ENCODE measurements at places on chromosomes 6 and 20.
A peak's percentile ranks its signal among the peaks of the same experiment; 100 is the strongest.

- no peak for DNase-seq
Measured at GRCh38 chr6:159012201-159012600, 12.2 kb upstream of the RSPH3 start.

- no peak for DNase-seq
Measured at GRCh38 chr6:28817808-28818145, 106.0 kb downstream of the TRIM27 start.

DNA sequence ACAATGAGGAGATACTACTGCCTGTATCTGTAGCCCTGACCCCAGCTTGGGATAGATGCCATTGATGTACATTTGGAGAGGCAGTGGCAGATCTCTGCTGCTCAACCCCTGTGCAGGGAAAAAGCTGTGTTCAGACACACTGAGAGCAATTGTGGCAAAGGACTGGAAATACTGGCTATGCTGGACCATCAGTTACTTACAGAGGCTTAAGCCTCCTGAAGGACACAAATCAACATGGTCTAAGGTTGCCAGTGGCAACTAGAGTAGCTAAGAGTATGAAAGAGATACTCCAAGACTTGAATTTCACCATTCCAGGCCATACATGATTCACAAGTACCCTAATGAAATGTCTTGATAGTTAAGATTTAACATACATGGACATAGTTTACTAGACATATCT, 32.4 kb upstream of the ENPP4 start:
- no peak for DNase-seq

DNA sequence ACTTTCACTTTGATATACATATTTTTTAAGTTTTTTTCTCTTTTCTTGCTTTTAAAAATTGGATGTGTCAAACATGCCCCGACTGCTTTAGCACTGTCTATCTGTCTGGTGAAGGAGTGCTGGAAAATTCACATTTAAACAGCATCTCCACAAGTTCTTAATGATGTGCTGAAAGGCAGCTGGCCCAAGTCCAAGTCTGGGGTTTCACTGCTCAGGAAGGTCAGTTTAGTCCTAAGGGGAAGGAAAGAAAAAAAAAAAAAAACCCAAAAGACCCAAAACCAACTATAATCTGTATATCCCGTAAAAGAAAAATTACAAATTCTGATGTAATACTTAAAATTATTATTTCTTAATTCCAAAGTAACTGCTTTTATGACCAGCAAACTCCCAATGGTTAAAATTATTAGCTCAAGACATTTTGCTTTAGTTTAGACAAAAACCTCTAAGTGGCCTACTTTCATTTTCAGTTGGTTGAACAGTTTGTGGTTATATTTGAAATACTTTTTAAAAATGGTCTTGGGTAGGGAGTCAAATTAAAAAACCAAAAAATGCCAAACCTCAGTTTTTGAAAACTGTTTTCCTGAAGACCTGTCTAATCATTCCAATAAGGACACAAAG, 79.5 kb upstream of the PREP start:
- no peak for DNase-seq

- DNase-seq: no peak
Measured at GRCh38 chr6:43886717-43887339, 116.8 kb downstream of the VEGFA start.

- no peak for DNase-seq
Measured at GRCh38 chr6:170143401-170144150, 147.3 kb downstream of the DLL1 start.

DNA sequence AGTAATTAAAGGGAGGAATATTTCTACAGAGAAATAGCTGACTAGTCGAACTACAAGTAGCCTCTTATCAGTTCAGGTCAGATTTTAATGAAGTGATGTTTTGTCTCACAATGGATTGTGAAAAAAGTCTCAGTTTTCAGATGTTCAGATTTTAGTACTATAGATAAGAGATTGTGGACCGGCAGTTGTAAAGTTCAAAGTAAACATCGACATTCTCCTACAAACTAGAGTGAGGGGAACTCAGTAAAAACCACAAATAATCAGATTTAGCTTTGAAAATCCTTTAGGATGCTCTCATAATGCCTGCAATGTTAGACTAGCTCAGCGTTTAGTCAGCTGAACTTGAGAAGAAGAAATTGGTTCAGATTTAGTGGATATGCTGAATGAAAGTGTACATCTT, 39.9 kb downstream of the RCAN2 start:
- no peak for DNase-seq

GRCh38 chr6:147141711-147142308, 62.4 kb upstream of the STXBP5 start:
- no peak for DNase-seq

- DNase-seq: peak; percentile 45
Measured at GRCh38 chr6:12957321-12958051, 240.9 kb downstream of the PHACTR1 start.

GRCh38 chr6:52543262-52543661, 33.6 kb downstream of the TRAM2 start:
- DNase-seq: no peak

GRCh38 chr6:149445095-149445466, 39.7 kb downstream of the ZC3H12D start:
- peak; percentile 72 for DNase-seq

GRCh38 chr6:167706313-167707109, 120.2 kb upstream of the AFDN start:
- peak; percentile 82 for DNase-seq

GRCh38 chr6:11894212-11894611, 115.6 kb upstream of the ADTRP start:
- DNase-seq: no peak

Measured in activated CD8-positive, alpha-beta memory T cell treated with anti-CD3 and anti-CD28 coated beads, Interleukin-2, amount 10 ng/mL, durations not matched to agents 7 days and 5 days (primary cell).